ENCODE measurements at places on chromosomes 1 and 21.

DNA sequence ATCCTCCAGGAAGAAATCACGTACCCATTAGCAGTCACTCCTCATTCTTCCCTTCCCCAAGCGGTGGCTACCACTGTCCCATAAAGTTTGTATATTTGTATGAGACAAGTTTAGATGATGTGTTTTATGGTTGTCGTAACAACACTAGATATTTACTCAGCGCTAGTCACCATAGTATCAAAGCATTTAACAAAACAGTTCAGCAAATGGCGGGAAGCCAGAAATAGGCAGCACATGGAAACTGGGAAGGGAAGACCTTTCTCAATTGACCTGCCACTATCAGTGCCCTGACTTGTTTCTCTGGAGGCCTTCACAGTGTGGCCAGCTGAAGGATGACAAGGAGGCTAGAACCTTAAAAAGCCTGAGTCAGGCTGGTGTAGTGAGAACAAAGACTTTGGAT is 31.1 kb downstream of the CNST start:
- DNase-seq: no peak

DNA sequence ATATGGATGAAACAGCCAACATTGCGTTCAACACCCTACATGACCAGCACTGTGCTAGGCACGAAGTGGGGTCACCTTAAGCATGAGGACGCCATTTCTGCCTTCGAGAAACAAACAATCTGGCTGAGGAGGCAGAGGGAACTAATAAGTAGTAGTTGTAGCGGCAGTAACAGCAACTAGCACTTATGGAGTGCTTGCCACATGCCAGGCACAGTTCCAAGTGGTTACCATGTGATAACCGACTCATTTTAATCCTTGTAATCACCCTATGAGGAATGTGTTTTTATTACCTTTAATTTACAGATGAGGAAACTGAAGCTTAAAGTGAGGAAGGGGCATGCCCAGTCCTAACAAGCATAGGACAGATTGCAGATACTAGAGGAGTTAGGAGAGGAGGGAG is 33.7 kb downstream of the KCND3 start:
- no peak for DNase-seq

DNA sequence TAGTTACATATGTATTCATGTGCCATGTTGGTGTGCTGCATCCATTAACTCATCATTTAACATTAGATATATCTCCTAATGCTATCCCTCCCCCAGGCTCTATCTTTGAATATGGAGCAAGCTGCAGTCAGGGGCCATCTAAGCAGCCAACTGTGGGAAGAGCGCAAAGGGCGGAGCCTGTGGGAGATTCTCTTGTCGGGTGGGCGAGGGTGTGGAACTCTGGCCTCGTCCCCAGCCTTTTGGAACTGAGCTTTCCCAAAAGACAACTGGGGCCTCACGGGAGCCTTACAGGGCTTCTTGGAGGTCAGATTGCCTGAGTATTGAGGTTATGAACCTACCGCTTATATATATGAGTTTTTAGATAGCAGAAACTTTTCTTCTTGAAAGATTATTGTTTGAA is 117.2 kb downstream of the HHAT start:
- DNase-seq: no peak

GRCh38 chr1:223726380-223727001 is 14.2 kb downstream of the CAPN2 start:
- peak; percentile 95 for DNase-seq

GRCh38 chr1:111139324-111139955 is 453 bp downstream of the DRAM2 start:
- peak; percentile 61 for DNase-seq

DNA sequence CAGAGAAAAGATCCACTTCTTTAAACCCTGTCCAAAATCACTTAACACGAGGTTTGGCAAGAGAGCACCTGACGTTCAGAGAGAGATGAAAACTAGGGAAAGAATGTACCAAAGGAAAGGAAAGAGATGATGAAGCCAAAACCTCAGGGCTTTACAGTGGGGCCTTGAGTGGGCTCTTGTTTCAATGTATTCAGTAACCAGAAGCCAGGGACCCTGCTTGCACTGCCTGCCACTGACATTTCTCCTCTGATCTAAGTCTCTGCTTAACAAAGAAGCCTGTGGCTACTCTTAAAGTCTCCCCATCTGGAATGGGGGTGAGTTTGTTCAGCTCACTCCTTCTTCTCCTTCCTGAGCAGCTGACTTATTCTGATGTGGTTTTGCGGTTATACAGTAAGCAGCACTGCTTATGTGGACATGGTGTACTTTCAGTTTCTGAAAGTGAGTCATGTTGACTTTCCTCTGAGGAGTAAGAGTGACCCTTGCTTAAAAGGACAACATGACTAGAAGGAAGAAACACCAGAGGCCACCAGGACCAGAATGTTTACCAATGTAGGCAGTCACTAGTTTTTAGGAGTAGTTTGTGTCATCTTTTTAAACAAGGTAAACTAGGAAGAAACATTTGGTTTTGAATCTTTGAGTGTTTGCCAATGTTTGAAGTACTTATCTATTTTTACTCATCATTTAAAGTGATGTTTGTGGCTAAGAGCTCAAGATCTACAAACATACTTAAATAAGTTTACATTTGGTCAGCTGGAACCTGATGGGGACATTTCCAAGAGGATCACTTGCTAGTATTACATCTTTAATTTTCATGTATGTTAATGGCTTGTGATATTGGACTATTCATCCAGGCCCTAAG is 87.4 kb downstream of the FASLG start:
- DNase-seq: peak; percentile 85

- peak; percentile 88 for DNase-seq
Observed at GRCh38 chr1:21295002-21295401, 4.7 kb upstream of the ECE1 start.

DNA sequence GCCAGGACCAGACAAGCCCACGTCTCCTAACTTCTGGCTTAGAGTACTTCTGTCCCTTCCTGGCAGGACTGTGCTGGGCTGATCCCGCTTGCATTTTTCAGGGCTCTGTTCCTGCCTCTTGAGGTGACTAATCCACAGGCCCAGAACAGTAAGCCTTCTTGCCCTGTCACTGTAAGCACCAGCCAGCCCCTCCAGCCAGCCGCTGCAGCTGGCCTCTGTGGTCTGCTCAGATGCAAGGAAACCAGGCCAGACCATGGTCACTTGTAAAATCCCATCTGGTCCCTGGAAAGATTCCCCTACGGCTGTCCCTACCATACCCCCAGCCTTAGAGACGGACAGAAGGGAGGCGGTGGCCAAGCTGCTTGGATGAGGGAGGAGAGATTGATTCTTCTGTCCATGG is 74.2 kb downstream of the KIRREL1 start:
- no peak for DNase-seq

DNA sequence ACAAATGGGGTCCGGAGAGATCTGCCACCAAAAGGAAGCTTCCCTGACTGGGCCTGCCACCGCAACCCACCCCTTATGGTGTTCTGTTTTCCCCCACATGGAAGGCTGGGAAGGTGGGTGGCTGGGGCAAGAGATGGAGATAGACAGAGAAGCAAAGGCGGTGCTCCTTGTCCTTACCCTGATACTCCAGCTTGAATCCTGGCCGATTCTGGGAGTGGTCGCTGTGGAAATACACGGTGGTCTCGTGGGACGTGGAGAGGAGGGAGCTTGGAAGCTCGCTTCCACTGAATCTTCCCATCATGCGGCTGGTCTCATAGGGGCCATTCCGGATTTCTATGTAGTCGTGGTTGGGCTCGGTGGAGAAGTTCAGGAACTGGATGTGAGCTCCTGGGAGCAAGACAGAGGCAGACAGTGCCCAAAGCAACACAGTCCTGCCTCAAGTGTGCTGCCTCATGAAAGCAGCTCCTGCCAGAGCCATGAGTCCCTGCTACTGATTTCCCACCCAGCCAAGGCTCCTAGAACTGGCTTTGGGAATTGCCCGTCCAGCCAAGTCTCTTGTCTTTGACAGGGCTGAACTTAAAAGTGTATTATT is 138.5 kb downstream of the ZSCAN20 start:
- no peak for DNase-seq

DNA sequence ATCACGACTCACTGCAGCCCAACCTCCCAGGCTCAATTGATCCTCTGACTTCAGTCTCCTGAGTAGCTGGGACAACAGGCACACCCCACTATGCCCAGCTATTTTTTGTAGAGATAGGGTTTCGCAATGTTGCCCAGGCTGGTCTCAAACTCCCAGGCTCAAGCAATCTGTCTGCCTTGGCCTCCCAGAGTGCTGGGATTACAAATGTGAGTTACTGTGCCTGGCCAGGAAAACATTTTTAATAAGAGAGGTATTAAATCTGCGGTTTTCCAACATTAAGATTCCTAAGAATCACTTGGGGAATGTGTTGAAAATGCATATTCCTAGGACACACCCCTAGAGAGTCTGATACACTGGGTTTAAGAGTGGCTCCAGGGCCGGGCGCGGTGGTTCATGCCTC is 8.7 kb downstream of the CSF1 start:
- DNase-seq: no peak

DNA sequence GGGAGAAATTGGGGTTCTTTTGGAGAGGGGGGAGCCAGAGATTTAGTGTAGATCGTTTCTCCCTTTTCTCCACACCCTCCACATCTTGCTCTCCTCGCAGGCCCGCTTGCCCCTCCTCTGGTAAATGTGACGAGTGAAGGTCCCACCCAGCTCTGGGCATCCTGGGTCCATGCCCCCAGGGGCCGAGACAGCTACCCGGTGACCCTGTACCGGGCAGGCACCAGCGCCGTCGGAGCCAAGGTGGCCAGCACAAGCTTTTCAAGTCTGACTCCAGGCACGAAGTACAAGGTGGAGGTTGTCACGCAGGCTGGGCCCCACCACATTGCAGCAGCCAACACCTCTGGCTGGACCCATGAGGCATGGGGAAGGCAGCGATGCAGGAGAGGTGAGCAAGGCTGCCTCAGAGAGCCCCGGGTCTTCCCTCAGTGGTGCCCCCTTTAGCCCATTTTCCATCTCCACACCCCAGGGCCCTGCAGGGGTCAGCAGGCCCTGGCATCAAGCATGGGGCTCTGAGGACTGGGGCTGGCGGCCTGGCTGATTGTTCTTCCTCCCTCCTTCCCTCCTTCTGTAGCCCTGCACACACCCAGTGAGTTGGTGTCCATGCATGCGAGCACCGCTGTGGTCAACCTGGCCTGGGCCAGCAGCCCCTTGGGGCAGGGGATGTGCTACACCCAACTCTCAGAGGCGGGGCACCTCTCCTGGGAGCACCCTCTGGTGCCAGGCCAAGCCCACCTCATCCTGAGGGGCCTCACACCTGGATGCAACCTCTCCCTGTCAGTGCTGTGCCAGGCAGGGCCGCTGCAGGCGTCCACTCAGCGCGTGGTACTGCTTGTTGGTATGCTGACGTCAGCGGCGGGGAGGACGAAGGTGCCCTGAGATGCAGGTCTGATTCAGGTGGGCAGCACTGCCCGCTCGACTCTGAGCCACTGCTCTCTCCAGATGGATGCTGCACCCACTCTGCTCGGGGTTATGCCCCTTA is 16.4 kb upstream of the LGR6 start:
- no peak for DNase-seq

DNA sequence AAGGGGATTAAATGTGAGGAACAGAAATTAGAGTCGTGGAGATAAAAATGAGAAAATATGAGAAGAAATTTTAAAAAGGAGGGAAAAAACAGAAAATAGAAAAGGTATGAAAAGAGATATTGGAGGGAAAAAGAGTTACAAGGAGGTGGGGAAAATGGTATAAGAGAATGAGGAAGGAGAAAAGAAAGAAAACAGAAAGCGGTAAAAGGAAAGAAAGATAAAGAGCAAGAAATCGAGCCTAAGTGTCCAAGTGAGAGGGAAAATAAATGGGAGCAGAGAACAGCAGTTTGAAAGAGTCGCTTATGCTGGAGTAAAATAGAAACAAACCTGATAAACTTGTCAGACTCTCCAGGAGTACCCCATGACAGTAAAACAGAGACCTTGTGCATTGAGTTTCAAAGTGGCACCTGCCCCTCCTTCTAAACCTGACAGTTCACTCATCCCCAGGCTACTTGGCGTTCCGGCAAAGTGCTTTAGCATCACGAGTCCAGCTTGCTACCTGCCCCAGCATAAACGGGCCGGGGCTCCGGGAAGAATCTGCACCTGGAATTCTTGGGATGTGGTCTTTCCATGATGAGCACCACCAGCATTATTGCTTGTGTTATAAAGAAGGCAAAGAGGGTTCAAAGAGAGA is 585 bp downstream of the NEGR1 start:
- peak; percentile 7 for DNase-seq

DNA sequence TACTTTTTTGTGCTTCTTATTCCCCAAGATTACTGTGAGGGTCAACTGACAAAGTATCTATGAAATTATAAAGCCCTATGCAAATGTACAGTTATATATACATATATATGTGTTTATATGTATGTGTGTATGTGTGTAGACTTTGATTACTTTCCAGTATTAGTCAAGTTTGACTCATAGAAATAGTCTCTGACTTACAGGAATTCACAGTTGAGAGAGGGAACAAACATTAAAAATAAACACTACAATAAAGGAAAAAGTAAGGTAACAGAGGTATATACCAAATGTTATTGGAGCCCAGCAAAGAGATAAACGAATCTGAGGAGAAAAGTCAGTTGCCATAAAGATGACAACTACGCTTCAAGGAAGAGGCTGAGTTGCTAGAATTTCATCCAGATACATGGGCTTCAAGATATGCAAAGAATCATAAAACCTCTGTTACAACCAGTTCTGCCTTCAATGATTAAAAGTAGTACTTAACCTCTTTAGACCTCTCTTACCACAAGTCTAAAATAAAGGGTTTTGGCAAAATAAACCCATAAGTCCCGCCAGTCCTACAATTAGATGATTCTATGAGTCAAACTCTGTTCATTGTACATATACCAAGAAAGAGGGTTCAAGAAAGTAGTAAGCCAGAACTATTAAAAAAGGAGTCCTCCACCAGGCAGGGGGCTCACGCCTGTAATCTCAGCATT is 7.2 kb downstream of the IFT25 start:
- DNase-seq: no peak

DNA sequence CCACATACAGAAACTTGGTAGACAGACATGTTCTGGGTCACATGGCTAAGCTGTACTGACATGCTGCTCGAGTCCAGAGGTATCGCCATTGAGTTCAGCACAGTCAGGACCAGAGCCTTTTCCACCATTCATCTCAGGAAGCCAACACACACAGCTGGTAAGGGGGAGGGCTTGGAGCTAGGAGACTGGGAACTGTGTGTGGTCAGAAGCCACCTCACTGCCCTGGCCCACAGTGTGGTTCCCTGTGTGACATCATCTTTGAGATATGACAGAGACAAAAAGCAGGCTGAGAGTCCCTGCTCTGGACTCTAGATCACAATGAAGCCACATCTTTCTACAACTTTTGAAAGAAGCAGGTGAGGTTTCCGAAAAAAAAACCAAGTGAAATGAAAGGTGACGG is 107.2 kb downstream of the SIM2 start:
- peak; percentile 2 for DNase-seq

DNA sequence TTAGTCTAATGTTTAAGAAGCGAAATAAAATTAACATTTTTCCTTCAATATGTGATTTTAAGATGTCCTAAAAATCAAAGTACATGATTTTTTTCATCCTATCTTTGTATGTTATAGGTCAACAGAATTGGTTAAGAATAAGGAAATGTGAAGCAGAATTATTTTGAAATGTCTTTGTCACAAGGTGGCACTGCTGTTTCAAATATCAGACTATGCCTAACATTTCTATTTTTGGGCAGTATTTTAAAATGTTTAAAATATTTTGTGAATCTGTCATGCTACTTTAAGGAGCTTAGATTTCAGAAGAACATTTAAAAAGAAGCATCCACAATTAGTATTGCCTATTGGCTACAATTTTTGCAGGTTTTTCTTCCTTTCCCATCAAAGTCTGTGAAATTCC is 38.7 kb downstream of the AMY1C start:
- no peak for DNase-seq

GRCh38 chr1:218384581-218384993 is 39.5 kb downstream of the TGFB2 start:
- DNase-seq: no peak

Measured in activated CD4-positive, alpha-beta T cell treated with anti-CD3 and anti-CD28 coated beads, Interleukin-10, Interleukin-2, amounts not matched to agents 100 ng/mL and 50 ng/mL, durations not matched to agents 16 hours and 8 hours (primary cell).